Memory B cell (primary cell): ENCODE measurements at places on chromosomes 5 and 9.

DNA sequence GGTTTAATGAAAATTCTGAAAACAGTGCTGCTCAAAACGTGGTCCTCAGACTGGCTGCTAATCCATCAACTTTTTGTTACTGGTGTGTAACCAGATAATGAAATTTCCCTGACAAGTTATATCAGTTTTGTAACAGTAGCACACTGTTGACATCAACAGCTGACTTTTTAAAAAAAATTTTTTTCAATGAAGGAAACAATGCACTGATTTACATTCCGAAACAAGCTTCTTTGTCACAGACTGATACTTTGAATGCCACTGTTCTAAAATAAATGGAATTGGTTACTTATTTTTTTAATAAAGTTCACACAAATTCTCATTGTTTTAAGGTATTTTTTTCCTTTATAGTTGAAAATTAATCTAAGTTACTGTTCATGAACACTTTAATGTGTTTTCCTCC is 169.1 kb downstream of the NIPBL start:
- H3K27me3 ChIP-seq: no peaks in the 10 kb centered on the region
- DNase-seq: no peak
- H3K4me1 ChIP-seq: no peaks in the 10 kb centered on the region
- H3K4me3 ChIP-seq: no peak overlapping the region
- peaks cover 11% of the 10 kb centered on the region for H3K36me3 ChIP-seq
- H3K27ac ChIP-seq: no peak overlapping the region

- H3K27me3 ChIP-seq: no peaks in the 10 kb centered on the region
- H3K4me3 ChIP-seq: peak overlapping the region; percentile 76
- H3K36me3 ChIP-seq: peaks cover 2% of the 10 kb centered on the region
These were observed 174.3 kb upstream of the PIK3R1 start for GRCh38 chr5:68041293-68041692.

DNA sequence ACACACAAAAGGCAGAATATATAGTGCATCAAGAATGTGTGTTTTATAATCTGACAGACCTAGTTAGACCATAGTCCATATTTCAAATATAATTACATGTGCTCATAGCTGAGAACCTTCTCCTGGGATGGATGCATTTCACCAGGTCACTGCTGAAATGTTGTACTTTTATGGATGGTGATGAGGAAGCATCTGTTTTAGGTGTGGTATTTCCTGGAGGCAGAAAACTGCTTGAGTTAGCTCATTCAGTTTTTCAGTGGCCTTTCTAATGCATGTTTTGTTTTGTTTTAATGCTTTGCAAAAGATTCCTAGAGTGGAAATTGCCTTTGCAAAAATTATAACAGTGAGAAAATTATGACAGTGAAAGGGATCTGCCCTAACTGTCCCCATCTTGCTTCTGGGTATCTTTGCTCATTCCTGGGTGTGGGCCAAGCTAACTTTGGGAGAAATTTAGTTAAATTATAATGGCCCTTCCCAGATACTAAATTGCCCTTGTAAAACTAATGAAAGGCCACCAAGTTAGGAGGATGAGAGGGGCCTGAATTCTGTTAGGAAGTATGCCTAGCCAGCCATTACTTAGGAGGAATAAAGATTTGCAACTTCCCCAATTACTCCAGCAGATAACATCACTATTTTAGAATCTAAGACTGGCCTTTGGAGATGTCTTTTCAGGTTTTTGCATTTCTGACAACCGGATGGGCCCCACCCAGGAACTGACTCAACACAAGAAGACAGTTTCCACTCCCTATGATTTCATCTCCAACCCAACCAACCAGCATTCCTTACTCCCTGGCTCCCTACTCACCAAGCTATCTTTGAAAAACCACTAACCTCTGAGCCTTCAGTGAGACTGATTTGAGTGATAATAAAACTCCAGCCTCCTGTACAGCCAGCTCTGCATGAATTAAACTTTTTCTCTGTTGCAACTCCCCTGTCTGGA is 7.0 kb upstream of the IL12B start:
- no peaks in the 10 kb centered on the region for H3K27me3 ChIP-seq
- peak overlapping the region; percentile 99 for H3K27ac ChIP-seq
- H3K4me1 ChIP-seq: peaks cover 49% of the 10 kb centered on the region
- peak; percentile 14 for DNase-seq

GRCh38 chr5:109704282-109704952 is 14.7 kb downstream of the MAN2A1 start:
- H3K27me3 ChIP-seq: no peaks in the 10 kb centered on the region
- H3K4me3 ChIP-seq: no peak overlapping the region
- DNase-seq: no peak
- H3K36me3 ChIP-seq: peaks cover 23% of the 10 kb centered on the region

- H3K27ac ChIP-seq: no peak overlapping the region
- no peak for DNase-seq
- H3K4me3 ChIP-seq: no peak overlapping the region
- peaks cover 5% of the 10 kb centered on the region for H3K27me3 ChIP-seq
- H3K36me3 ChIP-seq: no peaks in the 10 kb centered on the region
These were observed 6.8 kb upstream of the FXN start for GRCh38 chr9:69028754-69029153.

DNA sequence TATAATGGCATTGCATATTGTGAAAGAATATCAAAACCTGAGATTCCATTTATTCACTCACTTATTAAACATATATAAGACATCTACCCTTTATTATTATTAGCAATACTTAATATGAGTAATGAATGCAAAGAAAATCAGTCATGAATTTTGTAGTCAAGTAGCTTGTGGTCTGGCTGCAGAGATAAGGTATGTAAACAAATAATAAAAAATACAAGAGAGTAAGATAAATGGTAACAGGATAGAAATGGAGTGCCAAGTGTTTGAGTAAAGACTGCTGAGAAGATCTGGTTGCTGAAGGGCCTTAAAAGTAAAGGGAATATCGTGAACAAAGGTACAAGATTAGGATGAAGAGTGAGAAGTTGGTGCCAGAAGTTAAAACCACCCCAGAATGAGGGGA is 18.4 kb downstream of the TRIM32 start:
- H3K27ac ChIP-seq: no peak overlapping the region
- peaks cover 3% of the 10 kb centered on the region for H3K4me1 ChIP-seq
- DNase-seq: no peak
- no peak overlapping the region for H3K4me3 ChIP-seq
- H3K27me3 ChIP-seq: no peaks in the 10 kb centered on the region

- H3K4me1 ChIP-seq: peaks cover 22% of the 10 kb centered on the region
- no peak for DNase-seq
- peaks cover 22% of the 10 kb centered on the region for H3K36me3 ChIP-seq
- H3K27ac ChIP-seq: no peak overlapping the region
These were observed 4.8 kb downstream of the CHD1 start for GRCh38 chr5:98923966-98924365.

DNA sequence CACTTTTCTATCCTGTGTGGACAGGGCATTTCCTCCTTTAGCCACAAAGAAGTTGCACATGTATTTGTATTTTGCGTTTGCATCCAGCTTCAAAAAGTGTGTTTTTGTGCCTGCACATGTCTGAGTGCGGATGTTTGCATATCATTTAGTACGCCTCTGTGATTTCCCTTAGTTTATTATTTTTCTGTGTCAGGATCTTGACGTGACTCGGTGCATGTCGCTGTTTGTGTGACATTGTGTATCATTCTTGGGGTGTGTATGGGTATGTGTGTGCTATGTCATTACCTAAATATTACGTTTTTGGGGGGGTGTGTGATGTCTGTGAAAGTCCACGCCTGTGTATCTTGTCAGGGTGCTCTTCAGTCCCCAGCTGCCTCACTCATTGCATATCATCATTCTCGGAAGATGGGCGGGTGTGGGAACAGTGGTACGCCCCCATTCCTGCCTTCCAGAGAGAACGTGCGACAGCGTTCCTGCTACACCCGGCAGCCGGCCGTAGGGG is 416 bp upstream of the PAIP2 start:
- H3K36me3 ChIP-seq: peaks cover 4% of the 10 kb centered on the region
- H3K4me1 ChIP-seq: peaks cover 31% of the 10 kb centered on the region
- DNase-seq: no peak
- H3K4me3 ChIP-seq: peak overlapping the region; percentile 89
- no peaks in the 10 kb centered on the region for H3K27me3 ChIP-seq

DNA sequence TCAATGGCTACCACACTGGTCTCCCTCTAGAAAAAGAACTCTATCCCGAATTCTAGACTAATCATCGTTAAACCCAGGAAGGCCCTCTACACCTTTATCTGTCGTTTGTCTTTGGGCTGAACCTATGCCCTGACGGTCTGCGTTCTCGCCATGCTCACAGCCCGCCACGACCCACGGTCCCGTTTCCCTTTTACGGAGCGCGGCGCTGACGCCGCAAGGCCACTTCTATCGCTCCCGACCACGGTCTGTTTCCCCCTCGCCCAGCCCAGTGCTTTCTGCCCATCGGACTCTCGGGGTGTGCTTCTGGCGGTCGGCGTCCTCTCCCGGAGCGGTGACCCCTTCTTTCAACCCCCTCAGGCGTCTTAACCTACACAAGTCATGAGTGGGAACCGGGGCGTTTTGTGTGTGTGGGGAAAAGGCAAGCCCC is 974 bp downstream of the C9orf40 start:
- H3K27me3 ChIP-seq: no peaks in the 10 kb centered on the region

- H3K27ac ChIP-seq: no peak overlapping the region
- no peaks in the 10 kb centered on the region for H3K4me1 ChIP-seq
- H3K4me3 ChIP-seq: no peak overlapping the region
- no peaks in the 10 kb centered on the region for H3K36me3 ChIP-seq
These were observed 21.0 kb upstream of the OBP2B start for GRCh38 chr9:133230093-133230492.

- peaks cover 3% of the 10 kb centered on the region for H3K36me3 ChIP-seq
- H3K27ac ChIP-seq: no peak overlapping the region
- peaks cover 3% of the 10 kb centered on the region for H3K4me1 ChIP-seq
- no peak for DNase-seq
- peaks cover 7% of the 10 kb centered on the region for H3K27me3 ChIP-seq
These were observed 52.7 kb upstream of the ERCC6L2 start for GRCh38 chr9:95822583-95823431.

GRCh38 chr9:91905991-91906469 is 44.0 kb downstream of the ROR2 start:
- H3K27me3 ChIP-seq: peaks cover 6% of the 10 kb centered on the region
- DNase-seq: no peak
- no peak overlapping the region for H3K27ac ChIP-seq

- DNase-seq: no peak
- H3K36me3 ChIP-seq: no peaks in the 10 kb centered on the region
- no peaks in the 10 kb centered on the region for H3K4me1 ChIP-seq
- H3K27me3 ChIP-seq: no peaks in the 10 kb centered on the region
- no peak overlapping the region for H3K27ac ChIP-seq
- no peak overlapping the region for H3K4me3 ChIP-seq
These were observed 50.5 kb downstream of the PDE4D start for GRCh38 chr5:59842999-59843398.

GRCh38 chr5:9124838-9125237 is 421.0 kb downstream of the SEMA5A start:
- H3K27ac ChIP-seq: no peak overlapping the region
- H3K27me3 ChIP-seq: peaks cover 4% of the 10 kb centered on the region
- DNase-seq: no peak
- H3K4me1 ChIP-seq: no peaks in the 10 kb centered on the region

- no peaks in the 10 kb centered on the region for H3K36me3 ChIP-seq
- no peak for DNase-seq
- peaks cover 4% of the 10 kb centered on the region for H3K27me3 ChIP-seq
- H3K4me1 ChIP-seq: peaks cover 4% of the 10 kb centered on the region
These were observed 23.8 kb downstream of the DAB2 start for GRCh38 chr5:39400713-39401578.

- no peaks in the 10 kb centered on the region for H3K36me3 ChIP-seq
- no peak overlapping the region for H3K27ac ChIP-seq
- peaks cover 6% of the 10 kb centered on the region for H3K27me3 ChIP-seq
- no peak for DNase-seq
- H3K4me1 ChIP-seq: peaks cover 6% of the 10 kb centered on the region
These were observed 73.9 kb upstream of the ANKH start for GRCh38 chr5:14945450-14945849.

DNA sequence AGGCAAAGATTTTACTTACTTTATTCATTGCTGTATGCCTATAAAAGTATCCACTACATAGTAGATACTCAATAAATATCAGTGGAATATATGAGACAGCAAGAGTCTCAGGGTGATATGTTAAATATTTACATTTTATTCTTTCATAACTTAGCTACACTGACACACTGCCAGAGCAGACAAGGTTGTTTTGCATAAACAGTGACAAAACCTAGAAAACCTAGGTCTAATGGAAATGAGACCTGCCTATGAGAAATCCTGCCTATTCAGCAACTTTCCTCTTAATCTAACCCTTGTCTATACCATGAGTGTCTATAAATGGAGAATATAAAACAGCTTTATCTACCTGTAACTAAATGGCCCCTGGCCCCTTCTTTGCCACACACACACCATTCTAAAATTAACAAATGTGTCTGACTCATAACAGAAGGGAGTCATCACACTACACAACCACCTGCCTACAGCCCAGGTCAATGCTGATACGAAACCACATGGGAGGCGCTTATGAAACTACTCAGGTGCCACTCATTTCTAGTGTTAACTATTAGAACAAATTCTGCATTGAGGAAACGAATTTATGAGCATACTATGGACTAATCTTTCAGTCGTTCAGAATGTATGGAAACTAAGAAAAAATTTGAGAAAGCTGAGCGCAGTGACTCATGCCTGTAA is 60.3 kb downstream of the UBAP2 start:
- peak overlapping the region; percentile 4 for H3K27ac ChIP-seq
- H3K4me3 ChIP-seq: no peak overlapping the region
- DNase-seq: no peak
- H3K27me3 ChIP-seq: no peaks in the 10 kb centered on the region
- peaks cover 2% of the 10 kb centered on the region for H3K4me1 ChIP-seq

DNA sequence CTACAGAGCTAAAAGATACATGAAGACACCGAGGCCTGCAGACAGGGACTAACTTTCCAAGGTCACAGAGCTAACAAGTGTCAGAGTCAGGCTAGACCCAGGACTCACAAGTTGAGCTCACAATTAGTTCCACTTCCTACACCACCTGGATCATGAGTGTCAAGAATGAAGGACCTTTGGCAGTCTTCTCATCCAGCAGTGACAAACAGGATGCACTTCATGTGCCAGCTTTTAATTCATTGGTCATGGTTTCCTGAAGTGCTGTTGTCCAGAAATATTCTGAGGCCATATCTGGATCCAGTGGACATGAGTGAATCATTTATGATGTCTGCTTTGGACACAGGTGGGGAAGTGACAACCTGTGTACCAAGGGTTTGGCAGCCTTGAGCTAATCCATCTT is 77.4 kb downstream of the KCNIP1 start:
- H3K27ac ChIP-seq: no peak overlapping the region
- peaks cover 16% of the 10 kb centered on the region for H3K27me3 ChIP-seq
- DNase-seq: no peak

DNA sequence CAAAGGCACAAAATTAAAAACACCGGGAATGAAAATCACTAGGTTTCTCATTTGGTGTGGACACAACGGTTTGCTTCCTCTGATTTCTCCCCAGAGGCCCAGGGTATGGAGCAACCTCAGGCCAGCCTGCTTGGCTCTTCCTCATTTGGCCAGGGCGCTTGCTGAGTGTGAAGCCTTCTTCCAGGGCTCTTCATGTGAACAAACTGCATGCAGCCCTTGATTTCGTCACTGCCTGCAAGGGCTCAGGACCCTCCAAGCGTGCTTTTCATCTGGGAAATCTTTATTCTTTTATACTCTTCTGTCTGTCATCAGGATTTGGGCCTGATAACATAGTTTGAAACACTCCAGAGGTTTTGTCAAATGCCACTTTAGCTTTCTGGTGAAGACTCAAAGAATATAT is 122.6 kb upstream of the KLF4 start:
- H3K4me1 ChIP-seq: no peaks in the 10 kb centered on the region
- no peak overlapping the region for H3K4me3 ChIP-seq
- H3K27me3 ChIP-seq: peaks cover 6% of the 10 kb centered on the region
- H3K36me3 ChIP-seq: no peaks in the 10 kb centered on the region

GRCh38 chr5:9538504-9538903 is 7.4 kb downstream of the SEMA5A start:
- H3K4me1 ChIP-seq: no peaks in the 10 kb centered on the region
- no peak overlapping the region for H3K4me3 ChIP-seq
- no peak for DNase-seq
- H3K36me3 ChIP-seq: no peaks in the 10 kb centered on the region
